Endothelial cell of umbilical vein (primary cell): ENCODE measurements at places on chromosomes 16 and 17. TPM values are rescaled to one million over a fixed set of nuclear protein-coding genes. Genes with fewer than 3 reads are reported as not detected.

Gene CTRL
- 1.1 TPM in 2 replicates for polyA plus RNA-seq

Gene AATK
- polyA plus RNA-seq, result 0.69 and 0.94 TPM in 2 replicates

Gene DNAJA3
- 29.0 and 33.4 TPM in 2 replicates for polyA plus RNA-seq

Gene CSH1
- not detected in 2 replicates for polyA plus RNA-seq

Gene ADAD2
- polyA plus RNA-seq, result 0.04 and 0.10 TPM in 2 replicates

Gene GRAP
- polyA plus RNA-seq, result 32.1 and 40.7 TPM in 2 replicates

Gene DPEP3
- 0.03 and 0.06 TPM in 2 replicates for polyA plus RNA-seq

Gene LPCAT2
- polyA plus RNA-seq, result 53.2 and 64.5 TPM in 2 replicates

Gene EIF3CL
- polyA plus RNA-seq, result 137 and 188 TPM in 2 replicates

Gene MED1
- 18.2 and 19.8 TPM in 2 replicates for polyA plus RNA-seq

Gene CDH5
- 815 and 836 TPM in 2 replicates for polyA plus RNA-seq

Gene ERBB2
- 20.6 and 22.8 TPM in 2 replicates for polyA plus RNA-seq

Gene KCNH6
- polyA plus RNA-seq, result 0.07 and 0.13 TPM in 2 replicates

Gene TEKT5
- polyA plus RNA-seq, result 0.16 TPM in 1 of 2 replicates, not detected in the other

Gene TNFRSF17
- not detected in 2 replicates for polyA plus RNA-seq

Gene FOXN1
- polyA plus RNA-seq, result not detected in 2 replicates

Gene FSCN2
- polyA plus RNA-seq, result 0.32 and 0.46 TPM in 2 replicates

Gene CETP
- 1.9 and 2.2 TPM in 2 replicates for polyA plus RNA-seq
